ENCODE measurements at places on chromosomes 7 and 10. TPM values are rescaled to one million over a fixed set of nuclear protein-coding genes. Genes with fewer than 3 reads are reported as not detected.

GRCh38 chr7:133126422-133126821 lies 44.5 kb upstream of the CHCHD3 start:
- DNase-seq = no peak

CFAP46 gene
- 0.48 TPM for total RNA-seq

LOXL4 gene
- 20.2 TPM for total RNA-seq

- DNase-seq = no peak
Measured at GRCh38 chr7:70773406-70773805, 358.5 kb upstream of the GALNT17 start.

RAB19 gene
- total RNA-seq = not detected

GRCh38 chr7:19554581-19554980 lies 154.3 kb downstream of the POLR1F start:
- peak; percentile 93 for DNase-seq

- DNase-seq = peak; percentile 71
Measured at GRCh38 chr10:101441541-101442455, 87.8 kb downstream of the BTRC start.

Data from umbilical cord (tissue), 2 donors.